ENCODE measurements at places on chromosomes 16 and 17. TPM values are rescaled to one million over a fixed set of nuclear protein-coding genes. Genes with fewer than 3 reads are reported as not detected.

- no peaks in the 10 kb centered on the region for H3K36me3 ChIP-seq
- H3K27ac ChIP-seq, result no peak overlapping the region
- H3K4me3 ChIP-seq, result no peak overlapping the region
- H3K27me3 ChIP-seq, result no peaks in the 10 kb centered on the region
Measured at GRCh38 chr17:69712801-69713311, 298.4 kb downstream of the MAP2K6 start.

DNA sequence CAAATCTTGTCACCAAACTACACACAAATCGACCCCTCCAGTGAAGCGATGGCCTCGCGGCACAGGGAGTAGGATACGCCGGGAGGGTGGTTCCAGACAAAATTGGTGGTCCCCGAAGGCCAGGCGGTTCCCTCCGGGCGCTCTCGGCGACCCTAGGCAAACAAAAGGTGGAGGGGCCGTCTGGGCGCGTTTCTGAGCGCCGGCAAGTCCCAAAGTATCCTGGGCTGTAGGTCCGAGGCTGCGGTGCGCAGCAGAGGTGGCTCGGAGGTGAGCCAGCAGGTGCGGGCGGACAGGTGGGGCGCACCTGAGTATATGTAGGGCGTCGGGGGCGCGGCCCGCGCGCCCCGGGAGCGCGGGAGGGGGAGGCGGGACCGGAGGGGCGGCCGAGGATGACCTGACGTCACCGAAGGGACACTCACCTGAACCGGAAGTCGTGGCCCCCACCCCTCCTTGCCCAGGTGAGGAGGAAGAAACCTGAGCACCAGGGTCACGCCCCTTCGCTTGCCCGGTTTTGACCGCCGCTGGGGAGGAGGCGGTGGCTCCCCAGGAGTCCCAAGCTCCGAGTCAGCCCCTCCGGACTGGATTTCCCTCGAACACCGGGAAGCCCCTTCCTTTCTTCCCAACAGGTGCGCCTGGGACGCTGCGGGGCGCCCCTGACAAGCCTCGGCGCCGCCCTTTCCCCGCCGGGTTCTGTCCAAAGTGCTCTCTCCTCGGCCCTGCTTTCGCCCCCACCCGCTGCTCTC, at the start of gene CLDN7:
Gene CLDN7 (minus strand): TSS at position 287 of the 743 bp plus-strand sequence. CDS start 435 bp downstream, outside the sequence.
- H3K4me1 ChIP-seq, result peaks cover 9% of the 10 kb centered on the region
- peaks cover 21% of the 10 kb centered on the region for H3K27me3 ChIP-seq
- H3K27ac ChIP-seq, result no peak within 1 kb of the TSS
- no peak for DNase-seq
- peak within 1 kb of the TSS; percentile 66 for H3K4me3 ChIP-seq

DNA sequence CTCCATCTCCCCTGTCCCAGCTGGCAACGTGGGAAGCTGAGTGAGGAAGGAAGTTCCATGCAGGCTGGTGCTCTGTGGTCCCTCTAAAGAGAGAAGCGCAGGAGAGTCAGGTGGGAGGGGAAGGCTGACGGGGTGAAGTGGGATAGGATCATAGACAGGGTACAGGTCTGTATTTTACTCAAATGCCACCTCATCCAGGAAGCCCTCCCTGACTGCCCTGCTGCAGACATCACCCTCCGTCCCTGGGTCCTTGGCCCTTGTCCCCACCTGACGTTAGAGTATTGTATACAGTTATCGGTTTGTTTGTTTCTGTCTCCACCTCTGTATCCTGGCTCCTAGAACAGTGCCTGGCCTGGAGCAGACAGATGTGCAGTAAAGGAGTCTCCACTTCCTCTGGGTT, 11.7 kb downstream of the CANT1 start:
- H3K27ac ChIP-seq, result no peak overlapping the region
- peaks cover 20% of the 10 kb centered on the region for H3K4me1 ChIP-seq
- DNase-seq, result no peak

DNA sequence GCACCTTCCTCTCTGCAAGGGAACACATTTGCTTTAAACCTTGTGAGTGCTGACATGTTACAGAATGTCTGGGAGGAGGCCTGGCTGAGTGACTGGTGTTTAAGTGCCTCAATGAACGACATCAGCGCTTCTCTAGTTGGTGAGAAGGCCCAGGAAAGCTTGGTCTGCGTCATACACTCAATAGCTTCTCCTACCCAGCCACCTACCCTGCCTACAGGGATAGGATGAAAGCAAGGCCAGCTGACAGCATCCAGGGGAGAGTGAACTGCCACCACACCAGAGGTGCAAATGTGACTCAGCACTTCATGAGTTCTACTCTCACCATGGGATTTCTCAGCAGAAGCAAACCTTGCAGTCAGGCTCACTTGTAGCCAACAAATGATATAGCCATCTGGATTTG, 31.7 kb upstream of the CFAP20 start:
- H3K4me1 ChIP-seq, result no peaks in the 10 kb centered on the region
- H3K36me3 ChIP-seq, result peaks cover 87% of the 10 kb centered on the region
- H3K27me3 ChIP-seq, result no peaks in the 10 kb centered on the region

DNA sequence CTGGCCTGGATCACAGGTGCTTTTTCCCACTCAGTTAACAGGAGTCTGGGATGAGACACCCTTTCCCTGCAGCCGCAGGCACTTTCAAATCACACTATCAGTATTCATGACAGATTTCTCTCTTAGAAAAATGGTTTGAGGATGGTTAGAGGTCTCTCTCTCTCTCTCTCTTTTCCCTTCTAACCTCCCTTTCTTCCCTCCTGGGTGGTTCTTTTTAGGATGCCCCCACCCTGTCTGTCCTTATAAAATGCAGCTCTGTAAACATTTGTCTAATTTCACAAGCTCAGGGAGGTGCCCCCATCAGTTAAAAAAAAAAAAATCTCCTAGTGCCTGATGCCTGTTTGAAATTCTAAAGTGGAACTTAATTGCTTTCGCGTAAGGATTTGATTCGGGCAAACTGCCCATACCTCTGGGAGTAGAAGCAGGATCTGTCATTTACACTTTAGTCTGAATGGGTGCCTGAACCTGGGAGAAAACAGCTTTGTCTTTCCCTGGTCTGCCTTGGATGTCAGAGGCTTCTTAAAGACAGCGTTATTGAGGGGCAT, 158.8 kb downstream of the CCDC182 start:
- no peak overlapping the region for H3K27ac ChIP-seq
- H3K36me3 ChIP-seq, result no peaks in the 10 kb centered on the region
- DNase-seq, result no peak
- no peak overlapping the region for H3K4me3 ChIP-seq
- H3K27me3 ChIP-seq, result no peaks in the 10 kb centered on the region

- H3K4me1 ChIP-seq, result no peaks in the 10 kb centered on the region
- no peak for DNase-seq
- no peak overlapping the region for H3K27ac ChIP-seq
- no peaks in the 10 kb centered on the region for H3K36me3 ChIP-seq
Measured at GRCh38 chr17:49063652-49064051, 66.5 kb downstream of the IGF2BP1 start.

- no peak for DNase-seq
- H3K36me3 ChIP-seq, result no peaks in the 10 kb centered on the region
- H3K4me3 ChIP-seq, result no peak overlapping the region
- H3K4me1 ChIP-seq, result no peaks in the 10 kb centered on the region
Measured at GRCh38 chr17:3034578-3034920, 28.9 kb downstream of the OR1D5 start.

GRCh38 chr16:85019659-85020245, 7.8 kb upstream of the KIAA0513 start:
- peaks cover 13% of the 10 kb centered on the region for H3K4me1 ChIP-seq
- DNase-seq, result peak; percentile 75
- no peaks in the 10 kb centered on the region for H3K36me3 ChIP-seq
- no peaks in the 10 kb centered on the region for H3K27me3 ChIP-seq

DNA sequence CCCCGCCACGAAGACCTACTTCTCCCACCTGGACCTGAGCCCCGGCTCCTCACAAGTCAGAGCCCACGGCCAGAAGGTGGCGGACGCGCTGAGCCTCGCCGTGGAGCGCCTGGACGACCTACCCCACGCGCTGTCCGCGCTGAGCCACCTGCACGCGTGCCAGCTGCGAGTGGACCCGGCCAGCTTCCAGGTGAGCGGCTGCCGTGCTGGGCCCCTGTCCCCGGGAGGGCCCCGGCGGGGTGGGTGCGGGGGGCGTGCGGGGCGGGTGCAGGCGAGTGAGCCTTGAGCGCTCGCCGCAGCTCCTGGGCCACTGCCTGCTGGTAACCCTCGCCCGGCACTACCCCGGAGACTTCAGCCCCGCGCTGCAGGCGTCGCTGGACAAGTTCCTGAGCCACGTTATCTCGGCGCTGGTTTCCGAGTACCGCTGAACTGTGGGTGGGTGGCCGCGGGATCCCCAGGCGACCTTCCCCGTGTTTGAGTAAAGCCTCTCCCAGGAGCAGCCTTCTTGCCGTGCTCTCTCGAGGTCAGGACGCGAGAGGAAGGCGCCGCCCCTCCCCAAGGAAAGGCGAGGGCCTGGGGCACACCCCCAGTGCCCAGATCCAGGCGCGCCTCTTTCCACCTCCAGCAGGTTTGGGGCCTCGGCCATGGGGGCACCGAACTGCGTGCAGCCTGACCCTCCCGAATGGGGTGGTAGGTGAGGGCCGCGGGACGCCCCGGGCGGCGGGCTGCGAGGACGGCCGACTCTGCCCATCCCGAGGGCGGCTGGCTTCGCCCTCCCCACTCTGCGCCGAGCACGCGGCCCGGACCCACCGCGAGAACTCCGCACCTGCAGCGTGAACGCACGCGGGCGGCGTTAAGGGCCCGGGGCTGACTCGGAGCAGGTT, 664 bp downstream of the HBQ1 start:
- H3K4me3 ChIP-seq, result peak overlapping the region; percentile 49
- DNase-seq, result no peak
- no peaks in the 10 kb centered on the region for H3K27me3 ChIP-seq
- peaks cover 11% of the 10 kb centered on the region for H3K4me1 ChIP-seq

DNA sequence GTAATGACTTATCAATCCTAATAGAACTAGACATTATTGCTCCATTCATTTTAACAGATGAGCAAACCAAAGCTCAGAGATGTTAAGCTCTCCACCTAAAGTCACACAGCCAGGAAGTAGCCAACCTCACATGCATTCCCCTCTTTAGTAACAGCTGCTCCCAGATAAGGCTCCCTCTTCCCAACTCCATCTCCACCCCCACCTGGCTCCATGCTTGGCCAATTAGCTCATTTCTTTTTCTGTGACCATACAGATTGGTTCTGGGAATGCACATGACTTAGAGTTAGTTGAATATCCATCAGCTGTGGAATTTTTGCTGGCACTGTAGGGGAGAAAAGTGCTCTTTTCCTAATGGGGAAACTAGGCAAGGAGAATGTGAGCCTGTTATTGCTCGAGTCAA, 13.0 kb downstream of the CBLN1 start:
- H3K4me3 ChIP-seq, result no peak overlapping the region
- H3K4me1 ChIP-seq, result no peaks in the 10 kb centered on the region
- DNase-seq, result no peak
- no peaks in the 10 kb centered on the region for H3K36me3 ChIP-seq
- H3K27ac ChIP-seq, result no peak overlapping the region

DNA sequence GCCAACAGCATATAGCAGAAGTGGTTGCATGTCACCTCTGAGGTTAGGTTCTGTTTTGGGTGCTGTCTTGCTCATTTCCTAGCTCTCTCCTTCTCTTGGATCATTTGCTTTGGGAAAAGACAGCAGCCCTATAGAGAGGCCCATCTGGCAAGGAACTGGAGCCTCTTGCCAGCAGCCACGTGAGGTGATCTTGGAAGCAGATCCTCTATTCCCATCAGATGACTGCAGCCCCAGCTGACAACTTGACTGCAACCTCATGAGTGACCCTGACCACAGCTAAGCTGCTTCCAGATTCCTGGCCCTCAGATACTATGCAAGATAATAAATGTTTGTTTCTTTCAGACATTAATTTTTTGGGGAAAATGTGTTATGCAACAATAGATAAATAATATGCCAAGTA, 213.3 kb upstream of the HS3ST4 start:
- H3K4me3 ChIP-seq, result no peak overlapping the region
- no peaks in the 10 kb centered on the region for H3K4me1 ChIP-seq
- no peak for DNase-seq
- H3K27ac ChIP-seq, result no peak overlapping the region
- no peaks in the 10 kb centered on the region for H3K36me3 ChIP-seq

GRCh38 chr17:52049496-52049895, 109.0 kb downstream of the CA10 start:
- no peaks in the 10 kb centered on the region for H3K4me1 ChIP-seq
- no peak for DNase-seq
- no peak overlapping the region for H3K27ac ChIP-seq
- H3K4me3 ChIP-seq, result no peak overlapping the region

DNA sequence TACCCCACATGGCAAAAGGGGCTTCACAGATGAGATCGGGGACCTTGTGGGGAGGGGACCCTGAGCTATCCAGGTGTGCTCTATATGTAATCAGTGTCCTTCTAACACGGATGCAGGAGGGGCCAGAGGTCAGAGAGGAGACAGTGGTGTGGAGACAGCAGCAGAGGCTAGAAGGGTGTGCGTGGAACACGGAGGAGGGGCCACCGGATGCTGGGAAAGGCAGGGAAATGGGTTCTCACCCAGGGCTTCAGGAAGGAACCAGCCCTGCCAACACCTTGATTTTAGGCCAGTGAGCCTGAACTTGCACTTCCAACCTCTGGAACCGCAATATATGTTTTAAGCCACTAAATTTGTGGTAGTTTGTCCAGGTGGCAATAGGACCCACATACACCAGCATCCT, 4.6 kb upstream of the SLC38A8 start:
- no peaks in the 10 kb centered on the region for H3K27me3 ChIP-seq
- H3K36me3 ChIP-seq, result peaks cover 28% of the 10 kb centered on the region
- H3K27ac ChIP-seq, result no peak overlapping the region
- H3K4me1 ChIP-seq, result no peaks in the 10 kb centered on the region

DNA sequence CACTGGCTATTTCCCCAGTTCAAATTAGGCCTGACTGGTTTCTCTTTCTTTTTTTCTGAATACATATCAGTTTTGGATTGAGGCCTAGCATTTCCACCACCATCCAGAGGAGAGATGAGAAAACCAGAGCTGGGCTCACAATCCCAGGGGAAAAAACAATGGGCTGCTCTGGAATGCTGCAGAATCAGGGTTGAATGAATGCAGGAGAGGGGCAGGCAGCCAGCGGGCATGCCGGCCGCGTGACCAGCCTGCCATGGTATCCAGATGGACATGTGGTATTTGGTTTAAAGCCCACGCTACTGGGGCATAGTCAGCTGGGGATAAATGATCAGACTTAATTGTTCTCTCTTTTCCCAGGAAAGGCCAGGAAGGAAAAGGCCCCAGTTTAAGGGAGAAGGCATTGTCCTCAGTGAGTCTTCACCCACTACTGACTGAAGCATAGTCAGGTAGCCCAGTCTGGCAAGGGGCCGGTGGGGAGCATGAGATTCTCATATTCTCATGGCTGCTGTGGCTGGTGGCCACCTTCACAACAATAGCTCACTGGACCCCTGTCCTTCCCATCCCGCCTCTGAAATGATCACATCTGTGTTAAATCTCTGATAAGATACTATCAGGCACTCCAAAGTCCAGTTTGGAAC, 38.7 kb upstream of the RHOT1 start:
- DNase-seq, result no peak
- no peak overlapping the region for H3K4me3 ChIP-seq
- no peaks in the 10 kb centered on the region for H3K36me3 ChIP-seq
- H3K27ac ChIP-seq, result no peak overlapping the region
- peaks cover 4% of the 10 kb centered on the region for H3K4me1 ChIP-seq
- H3K27me3 ChIP-seq, result no peaks in the 10 kb centered on the region

GRCh38 chr16:75108792-75109731, 7.5 kb downstream of the LDHD start:
- H3K4me3 ChIP-seq, result peak overlapping the region; percentile 58
- H3K27ac ChIP-seq, result peak overlapping the region; percentile 95
- DNase-seq, result peak; percentile 88
- H3K27me3 ChIP-seq, result no peaks in the 10 kb centered on the region
- peaks cover 16% of the 10 kb centered on the region for H3K36me3 ChIP-seq

Gene ABCA9
- total RNA-seq, result 13.8 TPM

Gene CBX2
- total RNA-seq, result 2.3 TPM

Gene ITGAX
- total RNA-seq, result 1.7 TPM

Gene PRCD
- 0.18 TPM for total RNA-seq

Gene HAP1
- not detected for total RNA-seq

Gene CRHR1
- 0.30 TPM for total RNA-seq

All from psoas muscle (tissue), 8 donors.